ENCODE measurements at places on chromosomes 5 and 9.

- no peak for DNase-seq
Measured at GRCh38 chr5:126462239-126463014, 39.2 kb downstream of the GRAMD2B start.

DNA sequence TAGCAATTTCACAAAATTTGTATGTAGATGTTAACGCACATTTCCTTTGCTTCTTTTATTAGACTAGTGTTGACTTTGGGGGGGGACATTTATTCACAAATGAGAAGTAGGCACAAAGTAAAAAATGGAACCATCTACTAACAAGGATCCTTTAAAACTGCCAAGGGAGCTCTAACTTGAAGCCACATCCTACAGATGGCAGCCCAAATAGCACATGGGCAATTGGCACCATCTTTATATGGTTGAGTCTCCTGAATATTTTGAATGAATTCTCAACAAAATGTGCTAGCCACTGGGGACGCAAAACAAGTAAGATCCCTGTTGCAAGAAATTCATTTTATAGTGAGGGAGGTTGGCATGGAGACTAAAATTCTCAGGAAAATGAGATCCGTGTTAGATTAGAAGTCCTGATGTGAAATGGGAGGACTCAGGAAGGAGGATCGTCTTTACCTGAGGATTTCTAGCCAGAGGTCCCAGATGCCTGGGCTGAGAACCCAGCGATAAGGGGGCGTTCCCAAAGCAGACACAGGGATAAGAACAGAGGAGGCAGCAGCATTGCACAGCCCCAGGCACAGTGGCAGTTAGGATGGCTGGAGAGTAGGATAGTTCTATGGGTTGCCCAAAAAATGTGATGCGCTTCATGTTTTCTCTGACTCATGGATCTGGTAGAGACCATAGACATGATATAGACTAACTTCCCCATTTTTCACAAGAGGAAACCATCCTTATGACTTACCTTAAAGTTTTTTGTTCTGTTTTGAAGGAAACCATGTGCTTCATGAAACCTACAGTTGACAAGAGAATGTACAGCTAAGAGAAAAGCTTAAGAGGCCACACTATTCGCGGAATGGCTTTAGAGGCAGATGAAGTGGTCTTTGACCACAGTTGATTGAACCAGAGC, 37.4 kb downstream of the C9orf152 start:
- no peak for DNase-seq

DNA sequence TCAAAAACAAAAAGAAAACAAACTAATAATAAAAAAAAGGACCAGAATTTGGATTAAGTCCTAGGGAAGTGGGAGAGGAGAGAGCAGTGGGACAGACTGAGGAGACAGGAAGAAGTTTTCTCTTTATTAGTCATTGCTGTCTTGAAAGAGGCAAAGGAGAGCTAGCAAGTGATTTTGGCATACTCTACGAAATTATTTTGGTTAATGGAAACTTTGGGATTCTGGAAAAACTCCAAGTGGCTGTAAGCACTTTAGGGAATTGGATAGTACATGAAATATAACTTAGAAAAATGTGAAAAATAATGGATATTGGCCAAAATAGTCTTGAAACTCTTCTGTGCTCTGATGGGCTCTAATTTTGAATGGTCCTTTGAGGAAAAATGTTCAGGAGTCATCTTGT, 1641.8 kb upstream of the WWC1 start:
- no peak for DNase-seq

GRCh38 chr9:136232969-136233368, 12.6 kb downstream of the QSOX2 start:
- no peak for DNase-seq

- DNase-seq = no peak
Measured at GRCh38 chr5:78792345-78793055, 143.9 kb upstream of the LHFPL2 start.

DNA sequence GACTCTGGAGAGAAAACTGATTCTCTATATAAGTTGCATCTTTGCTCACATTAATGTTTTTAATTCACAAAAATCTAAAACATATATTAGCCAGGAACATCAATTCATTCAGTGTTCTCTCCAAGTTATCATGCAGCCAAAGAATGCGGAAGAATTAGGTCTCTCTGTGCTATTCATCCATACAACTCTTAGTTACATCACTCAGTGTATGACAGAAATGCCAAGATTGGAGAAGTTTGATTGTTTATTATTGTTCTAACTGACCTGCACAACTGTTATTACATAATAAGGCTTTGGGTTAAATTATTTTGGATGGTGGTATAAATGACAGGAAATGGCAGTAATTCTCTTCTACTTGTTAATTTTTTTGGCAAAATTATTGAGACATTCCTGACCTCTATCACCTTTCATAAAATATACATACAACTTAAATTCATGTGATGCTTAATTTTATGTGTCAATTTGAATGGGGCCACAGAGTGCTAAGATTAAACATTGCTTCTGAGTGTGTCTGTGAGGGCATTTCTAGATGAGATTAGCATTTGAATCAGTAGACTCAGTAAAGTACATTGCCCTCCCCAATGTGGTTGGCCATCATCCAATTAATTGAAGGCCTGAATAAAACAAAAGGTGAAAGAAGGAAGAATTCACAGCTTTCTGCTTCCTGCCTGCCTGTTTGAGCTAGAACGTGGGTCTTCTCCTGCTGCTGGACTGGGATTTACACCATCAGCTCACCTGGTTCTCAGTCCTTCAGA, 70.2 kb downstream of the NR2F1-AS1 start:
- DNase-seq = no peak

GRCh38 chr9:99873531-99873930, 32.9 kb upstream of the STX17 start:
- DNase-seq = no peak

DNA sequence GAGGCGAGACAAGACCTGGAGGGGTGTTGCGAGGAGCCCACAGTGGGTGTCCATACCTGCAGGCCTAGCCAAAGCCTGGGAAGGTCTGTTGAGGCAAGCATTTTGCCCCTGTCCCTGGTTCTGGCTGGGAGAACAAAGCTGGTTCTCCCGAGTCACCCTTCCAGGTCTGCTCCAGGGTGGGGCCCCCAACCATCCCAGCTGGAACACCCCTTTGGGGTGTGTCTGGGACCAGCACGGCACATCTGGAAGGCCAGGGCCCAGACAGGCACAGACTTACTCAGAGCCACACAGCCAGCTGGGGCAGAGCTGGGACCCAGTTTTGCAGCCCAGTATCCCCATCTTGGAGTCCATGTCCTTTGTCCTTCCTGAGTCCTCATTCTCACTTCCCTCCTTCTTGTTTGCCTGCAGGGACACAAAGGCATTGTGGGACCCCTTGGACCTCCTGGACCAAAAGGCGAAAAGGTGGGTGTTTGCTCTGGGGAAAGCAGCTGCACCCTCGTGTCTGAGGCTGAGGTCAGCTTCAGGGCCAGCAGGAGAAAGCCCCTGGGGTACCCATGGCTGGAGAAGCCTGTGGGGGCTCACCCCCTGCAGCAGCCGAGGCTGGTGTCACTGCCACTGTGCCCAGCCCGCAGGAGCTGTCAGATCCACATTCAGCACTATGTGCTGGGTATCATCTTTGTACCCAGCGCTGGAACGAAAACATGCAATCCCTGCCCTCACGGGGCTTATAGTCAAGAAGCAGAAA, 38.4 kb upstream of the ORM1 start:
- DNase-seq = no peak

- DNase-seq = no peak
Measured at GRCh38 chr9:121380846-121381245, 10.8 kb upstream of the STOM start.

DNA sequence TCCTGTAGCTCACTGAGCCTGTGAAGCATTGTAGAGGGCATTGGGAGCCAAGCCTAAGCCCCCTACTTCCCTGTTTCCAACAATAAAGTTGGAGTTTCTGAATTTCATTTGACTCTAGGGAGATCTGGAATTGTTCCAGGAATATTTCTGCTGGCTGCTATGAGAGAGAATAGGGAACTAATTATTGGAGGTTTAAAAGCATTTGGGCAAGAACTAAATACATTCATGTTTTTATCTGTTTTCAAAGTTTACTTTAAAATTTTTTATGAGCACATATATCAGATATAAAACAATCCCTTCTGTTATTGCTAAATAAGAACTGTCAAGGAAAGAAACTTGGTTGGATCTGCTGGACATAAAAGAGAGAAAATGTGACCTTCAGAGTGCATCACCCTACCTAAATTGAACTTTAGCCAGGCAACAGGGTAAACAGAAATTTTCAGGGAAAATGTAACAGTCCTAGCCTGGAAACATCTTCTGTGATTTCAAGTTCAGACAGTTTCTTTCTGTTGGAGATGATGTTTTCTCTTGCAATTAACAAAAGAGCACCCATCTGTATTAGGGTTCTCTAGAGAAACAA, 19.3 kb upstream of the LECT2 start:
- no peak for DNase-seq

DNA sequence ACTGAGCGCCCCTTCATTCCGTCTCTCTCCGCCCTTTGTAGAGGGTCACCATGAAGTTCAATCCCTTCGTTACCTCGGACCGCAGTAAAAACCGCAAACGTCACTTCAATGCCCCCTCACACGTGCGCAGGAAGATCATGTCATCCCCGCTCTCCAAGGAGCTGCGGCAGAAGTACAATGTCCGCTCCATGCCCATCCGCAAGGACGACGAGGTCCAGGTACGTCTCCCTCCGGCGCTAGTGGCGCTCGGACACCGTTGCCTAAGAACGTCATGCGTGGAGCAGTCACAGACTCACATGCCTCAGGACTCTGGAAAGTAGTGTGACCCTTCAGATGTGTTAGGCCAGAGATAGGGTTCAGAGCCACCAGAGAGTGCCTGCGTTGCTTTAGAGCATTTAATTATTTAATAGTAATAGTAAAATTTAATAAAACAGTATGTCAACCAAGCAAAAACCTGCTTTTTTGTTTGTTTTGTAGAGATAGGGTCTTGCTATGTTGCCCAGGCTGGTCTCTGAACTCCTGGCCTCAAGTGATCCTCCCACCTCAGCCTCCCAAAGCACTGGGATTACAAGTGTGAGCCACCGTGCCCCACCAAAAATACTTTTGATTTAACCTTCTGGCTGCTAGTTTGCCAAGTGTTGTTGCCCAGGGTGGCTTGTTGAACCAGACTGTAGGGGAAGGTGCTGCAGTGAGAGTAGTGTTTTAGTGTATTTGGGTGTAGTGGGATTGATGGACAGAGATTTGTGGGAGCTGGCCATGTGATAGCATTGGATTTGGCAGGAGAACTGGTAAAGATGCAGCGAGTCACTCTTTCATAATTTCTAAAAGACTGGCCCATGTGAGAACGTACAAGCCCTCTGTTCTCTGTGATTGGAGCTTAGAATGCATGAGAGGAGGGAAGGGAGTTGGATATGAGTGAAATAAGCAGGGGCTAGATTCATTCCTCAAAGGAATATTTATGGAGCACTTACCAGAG, 888 bp downstream of the RPL26L1 start:
- DNase-seq = no peak

DNA sequence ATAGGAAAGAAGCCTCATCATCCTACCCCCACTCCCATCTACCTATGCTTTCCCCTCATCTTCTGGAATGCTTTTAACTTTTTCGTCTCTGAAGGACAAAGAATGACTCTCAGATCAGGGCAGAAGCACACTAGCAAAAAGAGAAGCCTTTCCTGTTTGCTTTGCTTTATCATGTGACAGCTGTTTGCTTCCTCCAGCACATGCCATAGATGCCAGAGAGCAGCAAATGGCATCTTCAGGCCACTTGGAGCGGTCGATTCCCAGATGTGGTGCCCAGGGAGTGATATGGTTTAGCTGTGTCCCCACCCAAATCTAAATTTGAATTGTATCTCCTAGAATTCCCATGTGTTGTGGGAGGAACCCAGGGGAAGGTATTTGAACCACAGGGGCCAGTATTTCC, 294.8 kb downstream of the GADD45G start:
- no peak for DNase-seq

DNA sequence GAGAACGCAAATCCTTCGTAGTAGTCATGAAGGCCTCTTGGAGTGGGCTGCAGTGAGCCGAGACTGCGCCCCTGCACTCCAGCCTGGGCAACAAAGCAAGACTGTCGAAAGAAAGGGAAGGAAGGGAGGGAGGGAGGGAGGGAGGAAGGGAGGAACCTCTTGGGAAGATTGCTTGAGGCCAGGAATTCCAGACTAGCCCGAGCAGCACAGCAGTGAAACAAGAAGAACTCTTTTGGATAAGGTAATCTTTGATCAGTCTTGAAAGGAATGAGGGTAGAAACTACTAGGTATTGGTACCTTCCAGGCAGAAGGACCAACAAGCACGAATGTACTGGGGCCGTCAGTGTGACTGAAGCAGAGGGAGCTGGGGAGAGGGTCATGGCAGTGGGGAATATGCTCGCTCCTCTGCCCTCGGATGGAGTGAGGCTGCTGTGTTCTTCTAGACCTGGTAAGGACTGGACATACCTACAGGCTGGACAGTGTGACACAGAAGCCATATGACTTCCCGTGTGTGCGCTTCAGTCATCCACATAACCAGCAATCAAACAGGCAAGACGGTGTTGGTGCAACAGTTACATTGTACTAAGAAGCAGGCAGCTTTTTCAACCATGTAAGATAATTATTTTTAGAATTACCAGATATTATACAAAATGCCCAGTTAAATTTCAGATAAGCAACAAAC, 45.2 kb downstream of the P4HA2 start:
- DNase-seq = no peak

DNA sequence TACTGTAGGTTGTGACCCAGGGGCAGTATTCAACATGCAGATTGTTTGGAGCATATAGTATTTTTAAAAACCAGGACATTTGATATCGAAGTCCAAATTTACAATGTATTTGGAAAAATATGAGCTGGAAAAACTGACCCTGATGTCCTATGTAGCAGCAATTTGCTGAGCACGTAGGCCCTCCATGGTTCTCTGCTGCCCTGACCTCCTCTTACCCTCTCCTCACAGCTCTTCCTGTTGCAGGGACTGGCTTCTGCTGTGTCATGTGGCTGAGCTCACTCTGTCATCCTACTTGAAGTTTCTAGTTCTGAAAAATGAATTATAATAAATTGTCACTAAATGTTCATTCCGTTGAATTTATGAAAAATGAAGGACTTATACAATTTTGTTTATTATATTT, 4.1 kb upstream of the ASPN start:
- DNase-seq = no peak

All from stimulated activated CD4-positive, alpha-beta T cell treated with anti-CD3 and anti-CD28 coated beads, TNF-alpha, amount 100 ng/mL, for 4 hours (primary cell).